ENCODE measurements at places on chromosomes 1 and 21. TPM values are rescaled to one million over a fixed set of nuclear protein-coding genes. Genes with fewer than 3 reads are reported as not detected.

The SPOCD1 gene
- total RNA-seq: not detected

The TNFRSF18 gene
- 250 TPM for total RNA-seq

The SF3B4 gene
- total RNA-seq: 131 TPM

The GFI1 gene
- 85.1 TPM for total RNA-seq

The REG4 gene
- 0.19 TPM for total RNA-seq

The SPTA1 gene
- total RNA-seq: not detected

The FCRL1 gene
- not detected for total RNA-seq

The OR2L5 gene
- total RNA-seq: not detected

The FCGR1A gene
- not detected for total RNA-seq

The CD2 gene
- total RNA-seq: 501 TPM

The CIART gene
- total RNA-seq: 6.0 TPM

The CFHR3 gene
- total RNA-seq: not detected

The TTC13 gene
- total RNA-seq: 23.8 TPM

The AGBL4 gene
- not detected for total RNA-seq

The CCDC185 gene
- total RNA-seq: not detected

The WNT9A gene
- total RNA-seq: not detected

The C1QB gene
- total RNA-seq: not detected

The GLUL gene
- total RNA-seq: 80.2 TPM

The DPH2 gene
- 71.8 TPM for total RNA-seq

The ANKRD34A gene
- 5.2 TPM for total RNA-seq

The SLC35F3 gene
- 10.9 TPM for total RNA-seq

The NPPA gene
- not detected for total RNA-seq

The PRR9 gene
- not detected for total RNA-seq

The NR1I3 gene
- total RNA-seq: not detected

The CYP4A11 gene
- total RNA-seq: not detected

The CFHR1 gene
- total RNA-seq: not detected

The TSACC gene
- 0.82 TPM for total RNA-seq

The WNT2B gene
- not detected for total RNA-seq

The DNAJC28 gene
- total RNA-seq: 0.09 TPM

The USP21 gene
- 32.7 TPM for total RNA-seq

The NHLH1 gene
- 0.54 TPM for total RNA-seq

The RIMKLA gene
- 5.5 TPM for total RNA-seq

The ELF3 gene
- total RNA-seq: 0.14 TPM

The OR2T11 gene
- total RNA-seq: not detected

The FCRL4 gene
- not detected for total RNA-seq

The CLCA4 gene
- not detected for total RNA-seq

The GBP4 gene
- 29.5 TPM for total RNA-seq

The STIL gene
- total RNA-seq: 28.0 TPM

The LINGO4 gene
- total RNA-seq: not detected

The FAM72C gene
- total RNA-seq: 16.9 TPM

The SLC25A34 gene
- 1.5 TPM for total RNA-seq

The TRIM67 gene
- total RNA-seq: not detected

The BMP8B gene
- 0.43 TPM for total RNA-seq

The OVAAL gene
- total RNA-seq: not detected

The PTGS2 gene
- total RNA-seq: 1.1 TPM

The ESPN gene
- total RNA-seq: 0.49 TPM
